ENCODE measurements at places on chromosomes 2 and 18.

GRCh38 chr18:13407484-13407883 lies 188.9 kb downstream of the LDLRAD4 start:
- no peak for DNase-seq

GRCh38 chr2:148794558-148794957 lies 80.5 kb upstream of the KIF5C start:
- DNase-seq = no peak

GRCh38 chr18:7307526-7307925 lies 76.6 kb downstream of the LRRC30 start:
- DNase-seq = no peak

DNA sequence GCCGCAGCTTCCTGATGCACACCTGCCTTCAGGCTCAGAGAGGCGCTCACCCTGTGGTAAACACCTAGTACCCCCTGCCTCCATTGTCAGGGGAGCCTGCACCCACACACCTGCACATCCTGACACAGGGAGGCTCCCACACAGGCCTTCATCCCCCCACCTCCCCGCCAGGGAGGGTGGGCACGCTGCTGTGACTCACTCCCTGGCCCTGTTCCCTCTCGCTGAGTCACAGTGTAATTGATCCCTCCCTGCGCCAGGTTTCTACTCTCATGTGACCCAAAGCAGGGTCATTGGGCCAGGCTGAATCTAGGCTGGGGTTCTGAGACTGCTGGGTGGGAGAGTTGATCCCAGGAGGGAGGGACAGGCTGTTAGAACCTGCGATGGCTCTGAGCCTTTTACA lies 8.5 kb upstream of the CELF4 start:
- DNase-seq = no peak

GRCh38 chr2:172839446-172839845 lies 103.8 kb downstream of the RAPGEF4 start:
- no peak for DNase-seq

DNA sequence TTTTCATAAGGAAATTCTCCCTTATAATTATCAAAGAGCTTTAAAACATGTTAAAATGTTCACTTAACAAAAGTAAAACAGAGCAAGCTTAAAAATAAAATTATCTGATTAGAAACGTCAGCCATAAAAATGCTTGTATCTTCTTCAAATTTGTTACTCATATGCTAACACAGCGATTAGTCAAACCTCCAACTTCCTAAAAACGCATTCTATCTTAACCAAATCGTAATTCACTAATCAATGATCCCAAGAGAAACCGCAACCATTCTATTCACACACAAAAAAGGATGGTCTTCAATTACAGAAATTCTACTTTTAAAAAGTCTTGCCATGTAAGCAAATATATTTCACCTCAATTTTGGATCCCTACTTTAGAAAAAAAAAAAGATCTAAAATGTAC lies 1.9 kb downstream of the STK17B start:
- DNase-seq = no peak

DNA sequence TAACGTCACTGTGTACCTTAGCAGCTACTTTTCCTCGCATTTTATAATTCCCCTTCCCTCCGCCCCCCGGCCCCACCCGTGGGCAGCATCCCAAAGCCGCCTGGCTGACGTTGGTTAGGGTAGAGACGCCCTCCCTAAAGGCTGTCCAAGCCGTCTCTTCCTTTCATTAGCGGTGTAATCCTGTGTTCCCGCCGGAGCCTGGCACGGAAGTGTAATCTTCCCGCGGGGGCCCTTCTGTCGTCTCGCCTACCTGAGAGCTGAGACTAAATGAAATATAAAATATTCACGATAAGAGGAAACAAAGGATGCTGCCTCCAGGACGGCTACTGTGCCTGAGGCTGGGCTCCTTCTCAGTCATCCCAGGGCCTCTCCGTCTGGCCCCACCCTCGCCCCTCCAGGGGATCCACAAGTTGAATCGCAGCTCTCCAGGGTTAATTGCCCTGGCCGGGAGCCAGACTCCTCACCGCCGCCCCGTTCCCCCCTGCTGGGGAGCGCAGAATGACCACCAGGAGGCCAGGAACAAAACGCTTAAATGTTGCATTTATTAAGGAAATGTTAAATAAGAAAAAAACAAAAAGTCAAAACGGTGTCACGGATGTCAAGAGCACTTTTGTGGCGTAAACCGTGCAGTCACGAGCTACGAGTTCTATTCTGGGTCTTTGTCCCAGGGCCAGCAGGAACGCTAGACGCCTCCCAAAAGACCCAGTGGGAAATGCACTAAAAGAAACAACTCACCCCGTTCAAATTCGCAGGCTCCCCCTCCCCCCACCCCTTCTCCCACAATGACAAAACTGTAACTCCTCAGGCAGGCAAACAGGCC lies 1.5 kb downstream of the RPRM start:
- no peak for DNase-seq

DNA sequence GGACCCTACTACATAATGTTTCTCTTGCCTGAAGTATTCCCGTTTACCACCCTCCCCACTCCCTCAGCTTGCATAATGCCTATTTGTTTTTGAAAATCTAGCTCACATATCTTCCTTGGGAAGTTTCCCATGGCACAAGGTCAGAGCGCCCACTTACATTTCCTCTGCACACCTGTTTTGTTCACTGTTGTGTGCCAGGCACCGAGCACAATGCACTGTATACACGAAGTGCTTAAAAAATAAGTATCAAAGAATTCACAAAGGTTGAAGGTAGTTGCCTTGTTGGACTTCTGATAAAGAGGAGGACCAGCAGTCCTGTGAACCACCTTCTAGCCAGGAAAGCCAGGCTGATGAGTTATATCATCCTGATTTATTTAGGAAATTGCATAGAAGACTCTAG lies 16.8 kb upstream of the RHOB start:
- no peak for DNase-seq

DNA sequence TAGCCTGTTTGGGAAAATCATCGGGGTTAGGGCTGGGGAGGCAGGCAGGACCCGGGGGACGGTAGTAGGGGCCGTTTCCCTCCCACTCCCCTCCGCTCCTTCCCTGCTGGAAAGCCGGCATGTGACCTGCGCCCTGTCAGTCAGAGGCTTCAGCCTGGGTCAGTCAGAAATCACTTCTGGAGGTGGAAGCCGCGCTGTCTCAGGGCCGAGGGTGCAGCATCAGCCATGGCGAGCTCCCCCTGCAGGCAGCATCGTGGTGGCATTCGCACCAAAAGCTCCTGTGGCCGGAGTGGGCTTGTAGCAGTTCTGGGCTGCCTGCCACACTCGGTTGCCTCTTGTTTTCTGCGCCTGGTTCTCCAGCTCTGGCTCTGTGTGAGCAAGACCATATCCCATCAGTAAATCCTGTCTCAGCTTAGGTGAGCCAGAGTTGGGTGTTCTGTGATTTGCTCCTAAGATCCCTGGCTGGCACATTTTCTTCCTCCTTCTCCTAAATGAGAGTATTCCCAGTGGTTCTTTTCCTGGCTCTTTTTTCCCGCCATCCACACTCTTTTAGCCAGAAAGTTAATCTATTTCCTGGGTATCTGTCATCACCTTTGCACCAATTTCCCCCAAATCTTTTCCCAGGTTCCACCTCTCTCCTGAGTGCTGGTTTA lies 123.9 kb upstream of the CD302 start:
- DNase-seq = no peak

DNA sequence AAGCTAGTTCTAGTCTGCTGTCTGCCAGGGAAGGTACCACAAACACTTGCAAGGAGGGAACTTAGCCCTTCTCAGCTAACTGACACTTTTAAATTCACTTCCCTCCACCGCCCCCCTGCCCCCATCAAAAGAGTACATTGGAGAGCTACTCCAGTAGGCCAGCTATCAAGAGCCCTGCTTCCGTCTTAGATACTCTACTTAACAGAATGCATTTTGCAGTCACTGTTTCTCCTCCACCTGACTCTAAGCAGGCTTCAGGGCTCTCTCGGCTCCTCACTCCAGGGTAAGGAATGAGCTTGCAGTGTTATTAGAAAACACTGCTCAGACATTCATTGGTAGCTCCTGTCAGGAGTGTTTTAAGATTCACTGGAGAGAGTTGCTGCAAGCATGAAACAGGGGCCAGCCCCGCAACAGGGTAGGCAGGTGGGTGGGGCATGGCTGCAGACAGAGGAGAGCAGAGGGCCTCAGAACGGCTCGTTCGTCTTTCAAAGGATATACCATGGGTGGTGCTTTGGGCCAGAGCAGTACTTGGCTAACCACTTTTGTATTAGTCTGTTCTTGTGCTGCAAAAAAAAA lies 35.3 kb upstream of the PDCL3 start:
- no peak for DNase-seq

GRCh38 chr18:49819823-49820671 lies 6.7 kb upstream of the ACAA2 start:
- no peak for DNase-seq

DNA sequence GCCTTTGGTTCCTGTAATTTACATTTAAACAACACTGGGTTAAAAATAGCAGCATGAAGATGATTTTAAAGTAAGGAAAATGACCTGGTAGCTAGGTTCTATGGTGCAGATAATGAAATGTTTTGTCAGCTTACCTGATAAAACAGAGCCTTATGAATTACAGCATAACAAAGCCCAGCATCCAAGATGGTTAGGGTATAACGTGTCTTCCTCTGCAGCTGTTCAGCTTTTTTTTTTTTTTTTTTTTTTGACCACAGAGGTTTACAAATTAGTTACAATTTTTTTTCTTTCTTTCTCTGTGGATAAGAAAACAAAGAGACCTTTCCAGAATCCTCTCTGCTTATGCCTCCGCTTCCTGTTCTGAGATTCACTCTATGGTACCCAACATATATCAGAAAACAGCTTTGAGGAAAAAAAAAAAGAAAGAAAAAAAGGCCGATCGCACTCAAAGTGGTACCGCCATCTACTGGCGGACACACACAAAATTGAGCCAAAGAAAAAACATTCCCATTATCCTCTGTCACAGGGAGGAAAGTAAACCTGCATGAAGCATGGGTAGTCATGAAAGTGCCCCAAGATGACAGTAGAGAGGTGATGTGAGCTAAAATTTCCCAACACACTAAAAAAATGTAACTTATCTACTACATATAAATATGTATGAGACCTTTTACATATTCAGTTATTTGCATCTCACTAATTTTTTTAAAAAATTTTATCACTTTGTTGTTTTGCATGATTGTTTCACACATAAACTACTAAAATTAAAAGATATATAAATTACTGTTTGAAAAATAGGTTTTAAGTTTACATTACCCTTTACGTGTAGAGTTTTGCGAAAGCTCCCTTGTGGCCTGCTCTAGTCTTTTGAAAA lies at the start of gene SCN3A:
Gene SCN3A, minus strand, starts transcription at position 362 of the 871 bp plus-strand sequence. CDS start 27,656 bp downstream, outside the sequence.
- peak; percentile 18 for DNase-seq

DNA sequence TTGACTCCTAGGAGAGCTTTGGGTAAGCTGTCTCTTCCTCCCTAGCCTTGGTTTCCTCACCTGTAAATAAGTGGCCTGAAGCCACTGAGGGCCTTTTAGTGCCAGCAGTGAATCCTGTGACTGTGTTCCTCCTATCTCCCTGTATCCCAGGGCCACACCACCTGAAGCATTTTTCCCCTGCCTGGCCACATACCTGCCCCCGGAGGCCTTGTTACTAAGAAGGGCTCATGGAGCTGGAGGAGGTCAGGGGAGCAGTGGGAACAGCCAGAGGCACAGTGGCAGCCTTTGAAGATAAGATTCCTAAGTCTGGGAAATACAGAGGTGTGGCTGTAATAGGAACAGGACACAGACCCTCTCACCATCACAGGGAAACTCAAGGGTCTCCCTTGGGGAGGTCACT lies 162.4 kb downstream of the SMAD7 start:
- no peak for DNase-seq

DNA sequence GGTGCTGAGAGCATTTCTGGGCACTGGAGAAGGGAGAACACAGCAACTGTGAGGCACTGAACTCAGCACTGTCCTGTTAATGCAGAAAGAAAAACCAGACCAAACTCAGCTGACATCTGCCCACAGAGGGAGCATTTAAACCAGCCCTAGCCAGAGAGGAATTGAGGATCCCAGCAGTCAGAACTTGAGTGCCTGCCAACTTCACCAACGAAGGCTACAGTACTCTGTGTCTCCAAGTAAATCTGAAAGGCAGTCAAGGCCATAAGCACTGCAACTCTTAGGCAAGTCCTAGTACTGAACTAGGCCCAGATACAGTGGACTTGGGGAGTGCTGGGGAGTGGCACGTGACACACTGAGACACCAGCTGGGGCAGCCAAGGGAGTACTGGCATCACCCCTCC lies 176.2 kb upstream of the ZC3H15 start:
- no peak for DNase-seq

DNA sequence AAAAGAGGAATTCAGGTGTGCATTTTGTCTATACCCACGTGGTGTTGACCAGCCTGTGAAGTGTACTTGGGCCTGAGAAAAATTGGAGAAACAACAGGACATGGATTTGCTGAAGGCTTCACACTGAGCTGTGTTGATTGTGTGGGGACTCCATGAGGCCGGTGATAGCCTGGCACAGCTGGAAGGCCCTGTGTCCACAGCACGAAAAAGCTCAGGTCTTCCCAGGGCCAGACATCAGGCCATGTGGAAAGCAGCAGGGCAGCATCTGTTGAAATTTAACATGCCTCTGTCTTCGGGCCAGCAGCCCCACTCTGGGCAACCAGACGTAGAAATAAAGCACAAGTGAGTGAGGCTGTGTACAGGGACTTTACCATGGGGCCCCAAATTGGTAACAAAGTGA lies 84.1 kb downstream of the HS6ST1 start:
- no peak for DNase-seq

Data from smooth muscle cell of the brain vasculature (primary cell).